SW 1271 (cell line): ENCODE measurements at places on chromosomes 6 and 20.

DNA sequence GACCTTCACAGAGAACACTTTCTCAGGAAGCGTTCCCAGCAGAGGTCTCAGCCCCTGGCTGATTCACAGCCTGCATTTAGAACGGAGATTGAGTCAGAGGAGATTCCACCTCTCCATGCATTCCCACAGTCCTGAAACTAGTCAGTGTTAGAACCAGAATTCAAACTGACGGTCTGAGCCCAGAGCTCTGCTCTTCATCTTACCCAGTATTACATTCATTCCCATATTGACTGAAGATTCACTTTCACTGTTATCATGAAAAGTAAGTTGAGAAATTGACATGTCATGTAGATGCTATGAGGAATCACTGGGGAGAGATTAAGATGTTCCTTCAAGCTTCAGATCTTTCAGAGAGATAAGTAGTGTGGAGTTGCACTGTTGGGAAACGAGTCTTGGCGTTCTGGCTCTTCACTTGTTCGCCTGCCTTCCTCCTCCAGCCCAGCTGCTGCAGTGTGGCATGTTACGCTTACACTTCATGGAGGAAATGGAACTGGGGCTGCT lies 28.3 kb downstream of the MAS1 start:
- no peak for DNase-seq

DNA sequence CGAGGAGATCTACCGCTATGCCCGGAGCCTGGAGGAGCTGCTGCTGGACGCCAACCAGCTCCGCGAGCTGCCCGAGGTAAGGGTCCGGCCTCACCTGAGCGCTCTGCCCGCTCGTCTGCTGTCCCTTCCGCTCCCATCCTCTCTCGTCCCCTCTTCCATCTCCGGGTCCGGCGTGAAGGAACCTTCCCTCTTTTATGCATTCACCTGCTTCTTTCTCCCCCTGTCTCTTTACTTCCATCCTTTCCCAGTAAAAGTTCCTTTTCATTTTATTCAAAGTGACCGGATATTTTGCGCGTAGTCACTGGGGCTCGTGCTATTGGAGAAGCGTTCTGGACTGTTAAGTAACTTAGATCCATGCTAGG lies 516 bp downstream of the LRRC1 start:
- DNase-seq: peak; percentile 26

GRCh38 chr6:4808396-4808795 lies 32.2 kb downstream of the CDYL start:
- no peak for DNase-seq

DNA sequence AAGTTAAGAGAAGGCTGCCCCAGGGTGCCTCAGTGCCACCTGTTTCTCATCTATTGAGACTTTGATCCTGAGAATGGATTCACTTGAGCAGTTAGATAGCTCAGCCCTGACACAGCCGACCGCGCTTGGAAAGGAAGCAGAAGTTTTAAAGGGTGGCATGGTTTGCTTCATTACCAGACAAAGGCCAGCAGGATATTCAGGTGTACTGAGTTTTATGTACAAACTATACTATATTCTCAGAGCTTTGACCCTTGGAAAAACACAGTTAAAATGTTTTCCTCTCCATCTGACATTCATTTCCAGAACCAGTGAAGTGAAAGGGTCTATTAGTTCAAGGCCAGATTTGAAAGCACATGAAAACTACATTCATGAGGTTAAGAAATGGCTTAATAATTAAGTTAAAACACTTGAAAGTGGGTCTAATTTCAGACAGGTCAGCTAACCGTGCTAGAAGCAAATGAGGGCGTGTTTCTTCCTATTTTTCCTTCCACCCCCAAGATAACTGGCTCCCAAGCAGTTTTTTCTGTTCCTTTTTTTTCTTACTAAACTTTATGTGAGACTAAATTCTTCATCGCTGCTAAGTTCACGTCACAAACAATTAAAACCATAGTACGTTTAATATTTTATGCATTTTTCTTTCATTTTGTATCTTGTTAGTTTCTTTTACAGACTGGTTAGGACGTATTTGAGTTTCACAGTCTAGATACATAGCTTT lies 385.3 kb upstream of the SOX4 start:
- DNase-seq: no peak

DNA sequence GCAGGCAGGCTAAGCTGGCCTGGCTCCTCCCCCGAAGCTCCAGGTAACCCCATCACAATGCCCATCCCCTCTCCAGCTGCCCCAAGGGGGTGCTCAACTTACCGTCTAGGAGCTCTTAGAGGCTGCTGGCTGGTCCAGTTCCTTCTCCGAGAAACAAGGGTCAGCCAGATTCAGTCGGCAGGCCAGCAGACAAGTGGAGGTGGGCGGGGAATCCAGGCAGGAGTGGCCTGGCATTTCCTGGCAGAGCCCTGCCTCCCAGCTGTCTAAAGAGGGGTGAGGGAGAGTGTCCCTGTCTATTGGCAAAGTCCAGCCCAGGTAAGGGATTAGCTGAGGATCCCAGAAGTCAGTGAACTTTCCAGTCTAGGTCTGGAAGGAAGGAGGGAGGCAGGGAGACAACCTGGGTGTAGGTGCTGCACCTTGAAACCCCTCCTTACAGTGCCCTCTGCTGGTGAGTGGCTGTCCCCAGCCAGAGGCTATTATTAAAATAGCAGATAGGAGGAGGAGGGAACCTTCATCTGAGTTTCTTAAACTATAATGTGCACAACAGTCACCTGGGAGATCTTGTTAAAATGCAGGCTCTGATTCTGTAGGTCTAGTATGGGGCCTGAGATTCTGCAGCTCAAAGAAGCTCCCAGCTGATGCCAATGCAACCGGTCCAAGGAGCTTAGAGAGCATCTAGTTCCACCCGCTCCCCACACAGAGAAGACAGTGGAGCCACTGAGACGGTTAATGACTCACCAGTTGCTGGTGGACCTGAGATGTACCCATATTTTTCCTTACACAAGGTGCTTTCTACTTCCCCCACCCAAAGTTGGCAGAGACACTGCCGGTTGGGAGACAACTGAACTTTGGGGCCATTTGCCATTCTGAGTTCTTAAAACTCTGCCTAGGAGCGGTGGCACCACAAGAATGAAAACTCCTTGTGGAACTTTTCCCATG lies at the start of gene UNC5CL:
TSS of gene UNC5CL (minus strand) at position 162 of the 939 bp plus-strand sequence. CDS start 4,147 bp downstream, outside the sequence.
- DNase-seq: no peak

- no peak for DNase-seq
Observed at GRCh38 chr6:30169658-30170614, 6.6 kb downstream of the TRIM15 start.

DNA sequence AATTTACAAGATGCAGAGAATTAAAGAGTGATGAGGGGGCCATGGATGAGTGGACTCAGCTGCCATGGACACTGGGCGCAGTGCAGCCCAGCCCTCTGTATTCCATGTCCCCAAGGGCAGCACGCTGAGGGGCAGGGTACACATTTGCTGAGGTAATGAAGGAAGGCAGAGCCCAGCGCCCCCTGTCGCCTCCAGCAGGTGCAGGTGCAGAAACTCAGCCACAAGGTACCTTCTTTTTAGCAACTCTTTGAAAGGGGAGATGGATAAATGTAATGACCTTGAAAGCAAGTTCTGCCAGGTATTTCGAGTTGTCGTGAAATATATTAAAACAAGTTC lies 7.1 kb downstream of the CD93 start:
- no peak for DNase-seq

- DNase-seq: no peak
Observed at GRCh38 chr6:55777469-55777868, 97.9 kb downstream of the BMP5 start.

DNA sequence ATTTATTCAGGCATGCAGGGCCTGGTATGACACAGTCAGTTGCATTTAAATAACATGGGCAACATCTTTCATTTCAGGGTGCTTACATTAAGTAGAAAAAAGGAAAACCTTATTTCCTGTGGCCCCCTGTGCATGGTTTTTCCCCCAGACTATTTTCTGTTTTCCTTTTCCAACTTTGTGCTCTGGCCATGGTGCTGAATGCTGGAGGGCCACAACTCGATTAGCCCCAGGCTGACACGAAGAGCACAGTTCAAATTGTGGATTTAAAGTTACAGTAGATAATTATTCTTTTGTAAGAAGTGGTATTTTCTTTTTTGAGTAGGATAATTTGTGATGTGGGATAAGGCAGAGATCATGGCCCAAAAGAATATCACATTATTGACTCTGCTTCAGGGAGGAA lies 332.0 kb downstream of the HAO1 start:
- no peak for DNase-seq

DNA sequence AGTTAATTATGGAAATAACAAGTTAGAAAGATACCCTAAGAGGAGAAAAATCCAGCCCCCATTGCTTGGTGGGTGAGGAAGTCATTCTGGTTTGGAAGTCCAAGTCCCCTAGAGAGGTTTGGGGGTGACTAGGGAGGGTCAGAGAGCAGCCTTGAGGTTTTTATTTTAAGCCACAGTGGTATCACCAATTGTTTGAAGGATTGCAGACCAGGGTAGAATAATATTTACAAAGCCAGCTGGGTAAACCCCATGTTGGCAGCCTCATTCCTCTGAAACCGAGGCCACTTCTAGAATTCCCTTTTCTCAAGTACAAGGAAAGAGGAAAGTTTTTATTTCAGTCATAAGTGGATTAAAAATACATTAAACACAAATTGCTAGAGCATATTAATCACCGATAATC lies 99.7 kb downstream of the TMEM170B start:
- no peak for DNase-seq
